ENCODE measurements at places on chromosomes 1 and 21.

- no peak overlapping the region for H3K4me3 ChIP-seq
- no peaks in the 10 kb centered on the region for H3K27me3 ChIP-seq
- H3K27ac ChIP-seq: no peak overlapping the region
- no peak for DNase-seq
- H3K4me1 ChIP-seq: peaks cover 3% of the 10 kb centered on the region
- peaks cover 6% of the 10 kb centered on the region for H3K36me3 ChIP-seq
Observed at GRCh38 chr1:173410133-173410793, 66.9 kb upstream of the PRDX6 start.

GRCh38 chr1:201025571-201026002, 2.1 kb upstream of the KIF21B start:
- H3K4me3 ChIP-seq: no peak overlapping the region
- H3K4me1 ChIP-seq: peaks cover 44% of the 10 kb centered on the region
- DNase-seq: peak; percentile 32
- no peaks in the 10 kb centered on the region for H3K27me3 ChIP-seq
- no peak overlapping the region for H3K27ac ChIP-seq
- no peaks in the 10 kb centered on the region for H3K36me3 ChIP-seq

DNA sequence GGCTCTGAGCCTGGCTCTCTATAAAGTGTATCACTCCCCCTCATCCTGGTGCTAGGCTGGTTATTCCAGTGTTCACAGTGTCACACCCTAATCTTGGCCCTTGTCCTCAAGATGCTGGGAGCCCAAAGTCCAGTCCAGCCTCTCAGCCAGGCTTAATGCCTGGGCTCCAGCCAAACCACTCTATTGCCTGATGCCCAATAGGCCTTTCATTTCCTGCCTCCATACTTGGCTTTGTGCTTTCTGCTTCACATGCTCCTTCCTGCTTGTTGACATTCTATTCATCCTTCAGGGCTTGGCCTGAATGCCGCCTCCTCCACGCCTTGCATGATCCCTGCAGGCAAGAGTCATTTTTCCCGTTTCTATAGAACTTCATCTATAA, 1.7 kb downstream of the KLHDC8A start:
- H3K27me3 ChIP-seq: peaks cover 9% of the 10 kb centered on the region
- no peak overlapping the region for H3K4me3 ChIP-seq
- H3K27ac ChIP-seq: no peak overlapping the region
- H3K4me1 ChIP-seq: no peaks in the 10 kb centered on the region
- DNase-seq: no peak
- H3K36me3 ChIP-seq: no peaks in the 10 kb centered on the region

DNA sequence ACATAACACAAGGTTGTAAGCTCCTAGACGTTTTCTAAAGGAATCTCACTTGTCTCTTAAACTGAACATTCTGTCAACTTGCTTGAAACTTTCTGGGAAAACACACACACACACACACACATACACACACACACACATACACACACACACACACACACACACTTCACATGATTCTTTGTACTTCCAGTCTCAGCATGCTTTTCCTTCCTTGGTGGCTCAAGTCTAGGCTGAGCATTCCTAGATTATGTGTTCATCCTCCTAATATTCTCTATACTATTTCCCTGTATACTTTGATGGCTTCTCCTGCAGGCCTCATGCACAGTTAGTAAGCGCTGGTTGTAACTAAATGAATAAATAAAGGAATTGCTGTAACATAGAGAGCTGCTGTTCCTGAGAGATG, 372.1 kb downstream of the PTPRC start:
- no peak for DNase-seq
- H3K36me3 ChIP-seq: no peaks in the 10 kb centered on the region

- no peaks in the 10 kb centered on the region for H3K4me1 ChIP-seq
- no peak overlapping the region for H3K27ac ChIP-seq
- no peaks in the 10 kb centered on the region for H3K36me3 ChIP-seq
- H3K27me3 ChIP-seq: no peaks in the 10 kb centered on the region
Observed at GRCh38 chr1:3319874-3320245, 134.6 kb upstream of the ARHGEF16 start.
